ENCODE measurements at places on chromosomes 2 and 18.

- DNase-seq, result no peak
Observed at GRCh38 chr2:222296311-222296741, 2.5 kb downstream of the PAX3 start.

DNA sequence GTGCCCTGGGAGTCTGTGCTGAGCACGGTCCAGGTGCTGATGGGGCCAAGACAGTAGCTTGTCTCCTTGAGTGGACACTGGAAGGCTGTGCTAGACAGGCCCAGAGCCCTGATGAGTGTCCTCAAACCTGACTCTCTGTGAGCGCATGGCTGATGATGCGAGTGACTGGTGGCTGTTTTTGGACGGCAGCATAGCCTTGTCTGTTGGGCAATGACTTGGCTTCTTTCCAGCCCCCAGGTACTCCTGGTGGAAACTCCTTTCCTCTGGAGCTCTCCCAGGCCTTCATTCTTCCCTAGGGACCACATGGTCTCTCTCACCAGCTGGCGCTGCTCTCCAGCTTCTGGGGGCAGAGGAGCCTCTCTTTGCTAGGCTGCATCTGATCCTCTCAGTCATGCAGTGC lies 207.6 kb upstream of the SMIM21 start:
- no peak for DNase-seq

DNA sequence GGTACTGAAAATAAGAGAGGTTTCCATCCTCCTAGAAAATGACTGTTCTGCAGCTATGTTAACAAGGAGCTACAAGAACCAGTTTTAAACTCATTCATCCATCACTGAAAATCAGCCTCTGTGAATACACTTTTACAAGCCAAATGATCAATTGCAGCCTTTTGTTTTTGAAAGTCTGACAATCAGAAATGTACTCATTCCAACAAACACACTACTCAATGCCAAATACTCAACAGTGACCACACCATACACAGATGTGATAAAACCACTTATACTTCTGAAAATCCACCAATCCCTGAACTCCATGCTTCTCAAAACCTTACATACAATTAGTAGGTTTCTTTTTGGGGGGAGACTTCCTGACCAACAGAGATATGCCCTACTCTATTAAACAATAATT lies 663.9 kb upstream of the CHAC2 start:
- DNase-seq, result no peak

DNA sequence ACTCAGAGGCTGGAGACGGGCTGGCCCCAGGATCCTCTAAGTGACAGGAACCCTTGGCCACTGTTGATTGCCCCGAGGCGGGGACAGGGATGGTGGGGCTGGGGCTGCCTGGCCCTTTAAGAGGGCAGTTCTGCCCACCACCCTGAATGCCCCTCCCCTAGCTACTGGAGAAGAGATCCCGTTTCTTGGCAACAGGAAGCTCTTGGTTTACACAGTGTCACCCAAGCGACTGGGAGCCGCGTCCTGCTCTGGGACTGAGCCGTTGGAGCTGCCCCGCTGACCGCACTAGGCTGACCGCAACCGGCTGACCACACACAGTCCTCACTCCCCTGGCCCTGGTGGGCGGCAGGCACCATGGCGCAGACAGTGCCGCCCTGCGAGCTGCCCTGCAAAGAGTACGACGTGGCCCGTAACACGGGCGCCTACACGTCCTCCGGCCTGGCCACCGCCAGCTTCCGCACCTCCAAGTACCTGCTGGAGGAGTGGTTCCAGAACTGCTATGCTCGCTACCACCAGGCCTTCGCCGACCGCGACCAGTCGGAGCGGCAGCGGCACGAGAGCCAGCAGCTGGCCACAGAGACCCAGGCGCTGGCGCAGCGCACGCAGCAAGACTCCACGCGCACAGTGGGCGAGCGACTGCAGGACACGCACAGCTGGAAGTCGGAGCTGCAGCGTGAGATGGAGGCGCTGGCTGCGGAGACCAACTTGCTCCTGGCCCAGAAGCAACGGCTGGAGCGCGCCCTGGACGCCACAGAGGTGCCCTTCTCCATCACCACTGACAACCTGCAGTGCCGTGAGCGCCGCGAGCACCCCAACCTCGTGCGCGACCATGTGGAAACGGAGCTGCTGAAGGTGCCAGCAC lies at the start of gene TEKT4:
Gene TEKT4, plus strand, starts transcription at position 205 of the 862 bp plus-strand sequence. Its CDS starts 150 bp downstream, at position 355.
- DNase-seq, result no peak

DNA sequence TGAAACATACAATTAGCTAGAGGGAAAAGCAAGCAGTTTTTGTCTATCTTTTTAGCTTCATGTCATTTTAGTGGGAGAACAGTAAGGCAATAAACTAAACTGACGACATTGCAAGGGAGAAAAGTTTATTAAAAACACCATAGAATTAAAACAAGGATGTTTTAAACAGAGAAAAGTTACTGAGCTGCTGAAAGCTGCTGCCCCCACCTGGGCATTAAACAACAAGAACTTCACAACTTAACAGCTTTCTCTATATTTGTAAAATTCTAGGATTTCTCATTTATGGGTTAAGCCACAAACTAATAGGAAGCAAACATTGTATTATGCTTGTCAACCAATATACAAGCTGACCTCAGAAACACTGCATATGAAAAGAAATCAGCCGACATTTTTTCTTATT lies 289.2 kb downstream of the ERBB4 start:
- DNase-seq, result no peak

DNA sequence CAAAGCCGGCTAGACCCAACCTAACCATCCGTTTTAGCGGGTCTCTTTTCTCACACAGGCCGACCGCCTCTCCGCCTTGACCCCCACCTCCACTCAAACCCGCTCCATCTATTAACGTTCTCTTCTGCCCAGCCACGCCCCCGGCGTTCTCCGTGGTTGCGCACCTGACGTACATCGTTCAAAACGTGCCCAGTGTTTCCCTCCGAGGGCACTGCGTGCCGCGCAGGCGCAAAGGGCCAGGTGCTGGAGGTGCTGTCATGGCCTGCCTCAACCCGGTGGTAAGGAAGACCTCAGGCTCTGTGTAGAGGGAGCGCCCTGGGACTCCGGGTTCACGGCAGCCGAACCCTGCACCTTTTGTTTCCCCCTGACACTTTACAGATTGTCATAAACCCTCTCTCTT lies at the start of gene GTF2A1L:
Gene GTF2A1L, plus strand, starts transcription at position 239 of the 400 bp plus-strand sequence. Its CDS starts 19 bp downstream, at position 258.
- DNase-seq, result no peak

DNA sequence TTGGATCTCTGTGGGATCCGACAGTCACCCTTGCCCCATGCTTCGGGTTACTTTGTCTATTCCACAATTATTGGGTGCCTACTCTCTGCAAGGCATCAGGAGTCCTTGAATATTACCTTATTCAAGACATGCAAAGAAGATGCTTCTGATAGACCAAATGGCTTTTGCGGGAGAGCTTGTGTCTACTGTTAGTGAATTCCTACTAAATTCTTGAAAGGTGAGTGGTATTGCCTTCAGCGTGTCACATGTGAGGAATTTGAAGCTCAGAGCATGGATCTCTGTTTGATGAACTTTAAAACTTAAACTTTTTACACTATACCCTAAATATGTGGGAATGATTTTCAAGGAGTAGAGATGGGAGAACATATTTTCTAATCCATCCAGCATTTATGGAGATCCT lies 184.4 kb downstream of the LTBP1 start:
- no peak for DNase-seq

DNA sequence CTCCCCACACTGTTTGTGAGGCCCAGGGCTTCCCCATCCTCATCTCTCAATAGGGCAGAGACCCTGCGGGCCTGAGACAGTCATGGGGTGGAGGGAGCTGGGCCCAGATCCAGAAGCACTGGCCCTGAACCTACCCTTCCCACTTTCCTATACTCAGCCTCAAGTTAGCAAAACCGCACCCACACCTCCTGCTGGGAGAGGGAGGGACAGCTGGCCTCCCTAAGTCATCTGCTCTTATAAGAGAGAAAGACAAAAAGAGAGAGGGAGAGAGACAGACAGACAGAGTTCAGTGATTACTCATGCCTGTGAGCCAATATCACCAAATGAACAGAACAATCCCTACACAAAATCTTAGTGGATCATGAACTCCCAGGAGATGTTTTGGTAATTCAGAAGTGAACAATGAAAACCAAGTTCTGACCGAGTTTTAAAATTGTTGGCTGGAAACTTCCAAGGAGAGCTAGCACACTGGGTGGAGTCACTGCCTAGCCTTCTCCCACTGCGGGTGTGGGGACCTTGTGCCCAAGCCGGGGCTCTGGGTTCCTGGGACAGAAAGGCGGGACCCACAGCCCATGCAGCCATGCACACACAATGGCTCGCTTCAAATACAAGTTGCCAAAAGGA lies 130.5 kb downstream of the PXDN start:
- no peak for DNase-seq

GRCh38 chr2:30869988-30870387 lies 62.7 kb upstream of the CAPN13 start:
- DNase-seq, result no peak

- no peak for DNase-seq
Observed at GRCh38 chr2:218860950-218861381, 1.4 kb downstream of the WNT6 start.

GRCh38 chr18:47287911-47288585 lies 36.6 kb upstream of the SKOR2 start:
- no peak for DNase-seq

GRCh38 chr18:54774423-54774822 lies 53.9 kb upstream of the RAB27B start:
- no peak for DNase-seq

DNA sequence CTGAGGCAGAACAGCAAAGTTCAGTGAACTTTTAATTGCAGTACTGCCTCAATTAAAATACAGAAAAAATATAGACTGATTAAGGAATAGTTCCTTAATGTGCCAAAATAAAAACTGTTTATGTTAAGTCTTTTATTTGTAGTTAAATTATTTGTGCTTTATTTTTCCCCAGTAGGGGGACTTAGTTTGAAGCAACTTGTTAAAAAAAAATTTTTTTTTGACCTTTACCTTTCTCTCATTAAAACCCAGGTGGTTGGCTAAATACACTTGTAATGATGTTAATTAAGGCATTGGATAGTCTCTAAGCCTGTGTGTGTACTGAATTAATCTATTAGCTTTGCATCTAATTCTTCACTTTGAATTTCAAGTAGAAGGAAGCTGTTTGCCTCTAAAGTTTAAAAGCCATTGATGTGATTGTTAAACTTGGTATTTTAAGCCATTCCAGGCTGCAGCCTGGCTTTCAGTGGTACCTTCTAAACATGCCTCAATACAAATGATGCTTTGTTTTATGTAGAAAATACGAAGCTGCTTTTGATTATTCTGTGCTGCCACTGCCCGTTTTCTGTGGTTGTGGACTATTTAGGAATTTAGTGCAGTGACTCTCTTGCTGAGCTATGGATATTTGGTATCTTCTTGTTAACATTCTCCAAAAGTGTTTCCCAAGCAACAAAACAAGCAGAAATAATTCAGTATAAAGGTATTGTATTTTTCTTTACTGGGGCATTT lies 102.9 kb downstream of the TANC1 start:
- DNase-seq, result no peak

DNA sequence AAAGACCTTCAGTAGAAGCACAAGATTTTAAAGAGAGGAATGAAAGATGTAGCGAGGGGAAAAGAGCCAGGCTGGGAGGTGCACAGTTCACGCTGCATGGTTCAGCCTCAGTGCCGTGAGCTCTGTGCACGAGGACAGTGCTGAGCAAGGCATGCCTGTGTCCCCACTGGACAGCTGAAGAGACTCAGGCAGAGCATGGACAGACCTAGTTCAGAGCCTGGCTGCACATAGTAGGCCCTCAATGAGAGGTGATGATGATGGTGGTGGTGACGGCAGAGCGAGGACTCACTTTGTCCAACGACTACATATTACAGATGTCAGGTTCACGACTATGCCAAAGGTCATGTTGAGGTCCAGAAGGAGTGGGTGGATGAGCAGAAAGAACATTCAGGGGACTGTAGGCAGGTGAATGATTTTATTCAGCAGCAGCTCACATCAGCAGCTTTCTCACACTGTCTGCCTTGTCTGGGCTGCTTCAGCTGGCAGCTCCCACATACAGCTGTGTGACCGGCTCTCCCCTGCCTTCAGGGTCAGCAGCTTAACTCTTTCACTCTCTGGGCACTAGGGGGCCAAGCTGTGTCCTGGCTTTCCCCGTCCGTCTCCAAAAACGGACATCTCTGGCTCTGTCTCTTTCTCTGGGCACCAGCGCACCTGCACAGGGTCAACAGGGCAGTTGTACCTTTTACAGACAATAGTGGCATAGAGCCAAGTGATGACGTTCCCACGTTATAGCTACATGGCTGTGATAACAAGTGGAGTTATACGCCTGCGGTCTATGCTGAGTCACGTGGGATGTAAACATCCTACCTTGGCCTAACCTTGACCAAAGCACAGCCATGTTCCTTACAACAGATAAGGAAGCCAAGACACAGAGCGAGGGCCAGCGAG lies 128.8 kb upstream of the MSH6 start:
- no peak for DNase-seq

DNA sequence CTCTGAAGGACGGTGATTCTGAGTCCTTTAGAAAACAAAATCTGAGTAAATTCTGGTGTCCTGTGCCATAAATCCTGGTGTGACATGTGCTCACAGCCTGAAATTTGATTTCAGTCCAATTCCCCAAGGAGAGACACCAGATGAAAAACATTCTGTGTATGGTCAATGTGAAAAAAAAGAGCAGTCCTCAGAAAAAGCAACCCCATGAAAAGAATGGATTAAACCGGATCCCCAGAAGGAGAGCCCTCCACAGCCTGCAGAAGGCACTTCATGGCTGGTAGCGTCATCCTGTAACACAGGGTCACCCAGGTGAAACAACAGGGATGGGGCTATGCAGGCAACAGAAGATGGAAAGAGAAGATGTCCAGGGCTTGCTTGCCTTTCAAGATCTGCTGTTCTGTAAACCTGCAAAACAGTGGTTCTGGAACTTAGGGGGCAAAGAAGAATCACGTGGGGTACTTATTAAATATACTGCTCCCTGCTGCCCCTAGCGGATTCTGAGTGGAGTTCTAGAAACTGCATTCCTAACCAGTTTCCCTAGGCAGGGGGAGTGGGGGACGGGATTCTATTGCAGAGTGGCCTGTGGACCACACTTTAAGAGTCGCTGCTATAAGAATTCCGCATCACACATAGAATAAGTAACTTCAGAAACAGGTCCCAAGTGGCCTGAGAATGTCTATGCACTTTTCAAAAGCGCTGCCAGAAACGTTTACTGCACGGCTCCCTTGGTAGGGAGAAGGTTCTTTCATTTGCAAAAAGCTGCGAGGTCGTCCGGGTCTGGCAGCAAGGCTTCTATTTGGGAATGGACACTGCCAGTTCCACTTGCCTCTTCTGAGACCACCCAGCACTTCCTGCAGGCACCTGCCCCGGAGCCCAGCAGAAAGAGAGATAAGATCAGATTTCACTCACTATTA lies 118.9 kb upstream of the ARL5A start:
- no peak for DNase-seq

All from NK-92 treated with Interleukin-12 subunit alpha and Interleukin-12 subunit beta, amount 100 ng/mL, for 24 hours (cell line).